Bronchial smooth muscle cell (primary cell): ENCODE measurements at places on chromosomes 11 and 22. TPM values are rescaled to one million over a fixed set of nuclear protein-coding genes. Genes with fewer than 3 reads are reported as not detected.

C11orf16 gene
- total RNA-seq = not detected in 2 replicates

SCUBE2 gene
- 0.79 and 4.0 TPM in 2 replicates for total RNA-seq

OR52I2 gene
- total RNA-seq = not detected in 2 replicates

BSX gene
- not detected in 2 replicates for total RNA-seq

MS4A3 gene
- not detected in 2 replicates for total RNA-seq

IFITM10 gene
- 1.1 and 2.2 TPM in 2 replicates for total RNA-seq

C1QTNF4 gene
- total RNA-seq = 0.16 and 0.17 TPM in 2 replicates

OR52I1 gene
- total RNA-seq = not detected in 2 replicates

OR52H1 gene
- 0.60 and 0.63 TPM in 2 replicates for total RNA-seq

C11orf65 gene
- 1.6 and 1.9 TPM in 2 replicates for total RNA-seq

ZBTB16 gene
- under 0.01 and 0.34 TPM in 2 replicates for total RNA-seq

ZNF214 gene
- 8.0 and 19.6 TPM in 2 replicates for total RNA-seq

OR8A1 gene
- total RNA-seq = not detected in 2 replicates

C11orf42 gene
- total RNA-seq = not detected in 2 replicates

KCNK4 gene
- total RNA-seq = 0.09 TPM in 1 of 2 replicates, not detected in the other

CALCB gene
- total RNA-seq = under 0.01 TPM in 1 of 2 replicates, not detected in the other

GPR83 gene
- under 0.01 TPM in 1 of 2 replicates, not detected in the other for total RNA-seq

DAGLA gene
- total RNA-seq = 1.9 and 2.7 TPM in 2 replicates

KDELR3 gene
- total RNA-seq = 43.8 and 67.6 TPM in 2 replicates

BDNF gene
- 4.6 and 10.9 TPM in 2 replicates for total RNA-seq

PANX3 gene
- total RNA-seq = not detected in 2 replicates

SYCE3 gene
- 0.94 TPM in 1 of 2 replicates, not detected in the other for total RNA-seq

KRTAP5-1 gene
- total RNA-seq = not detected in 2 replicates

HSPA8 gene
- 1,251 and 1,545 TPM in 2 replicates for total RNA-seq

SHISAL1 gene
- total RNA-seq = 1.6 and 5.8 TPM in 2 replicates

ETS1 gene
- 17.0 and 20.1 TPM in 2 replicates for total RNA-seq

RCE1 gene
- total RNA-seq = 8.8 and 9.0 TPM in 2 replicates

SLC15A3 gene
- 11.0 and 22.6 TPM in 2 replicates for total RNA-seq

DCDC1 gene
- total RNA-seq = 0.32 and 0.34 TPM in 2 replicates

PVALB gene
- not detected in 2 replicates for total RNA-seq

SEC14L2 gene
- 9.1 and 19.1 TPM in 2 replicates for total RNA-seq

TBC1D10A gene
- 8.5 and 10.1 TPM in 2 replicates for total RNA-seq

MUC5AC gene
- under 0.01 TPM in 1 of 2 replicates, not detected in the other for total RNA-seq

SLC22A9 gene
- total RNA-seq = not detected in 2 replicates

GAS2 gene
- total RNA-seq = 0.63 and 1.0 TPM in 2 replicates

PANX2 gene
- total RNA-seq = 0.16 and 0.52 TPM in 2 replicates

PATE2 gene
- total RNA-seq = not detected in 2 replicates

LARGE1 gene
- total RNA-seq = 9.8 and 11.2 TPM in 2 replicates

ABCC8 gene
- not detected in 2 replicates for total RNA-seq

TCN1 gene
- total RNA-seq = not detected in 2 replicates

CHRM1 gene
- total RNA-seq = 0.09 TPM in 1 of 2 replicates, not detected in the other

FAM227A gene
- 1.1 and 2.5 TPM in 2 replicates for total RNA-seq

MMP11 gene
- 5.0 and 12.5 TPM in 2 replicates for total RNA-seq

OR5A1 gene
- not detected in 2 replicates for total RNA-seq

GAL gene
- total RNA-seq = 0.09 and 0.47 TPM in 2 replicates

TMEM191B gene
- 1.3 TPM in 1 of 2 replicates, not detected in the other for total RNA-seq

MYBPC3 gene
- total RNA-seq = not detected in 2 replicates

PHF21B gene
- under 0.01 TPM in 1 of 2 replicates, not detected in the other for total RNA-seq

TRIM49 gene
- not detected in 2 replicates for total RNA-seq

PDHX gene
- total RNA-seq = 26.3 and 29.5 TPM in 2 replicates

PLEKHA7 gene
- total RNA-seq = under 0.01 and 0.17 TPM in 2 replicates

OR51I1 gene
- 0.60 TPM in 1 of 2 replicates, not detected in the other for total RNA-seq

LRRC56 gene
- total RNA-seq = 0.95 and 1.0 TPM in 2 replicates

SLC6A5 gene
- total RNA-seq = not detected in 2 replicates

IL10RA gene
- 0.26 TPM in 1 of 2 replicates, not detected in the other for total RNA-seq

NLRP14 gene
- 0.09 and 0.16 TPM in 2 replicates for total RNA-seq

C22orf23 gene
- total RNA-seq = 0.09 and 0.32 TPM in 2 replicates

OLFML1 gene
- 7.1 and 16.4 TPM in 2 replicates for total RNA-seq

WT1 gene
- total RNA-seq = 0.09 TPM in 1 of 2 replicates, not detected in the other

UBQLNL gene
- 0.16 and 0.17 TPM in 2 replicates for total RNA-seq
